ENCODE measurements at places on chromosomes 3 and 15.

DNA sequence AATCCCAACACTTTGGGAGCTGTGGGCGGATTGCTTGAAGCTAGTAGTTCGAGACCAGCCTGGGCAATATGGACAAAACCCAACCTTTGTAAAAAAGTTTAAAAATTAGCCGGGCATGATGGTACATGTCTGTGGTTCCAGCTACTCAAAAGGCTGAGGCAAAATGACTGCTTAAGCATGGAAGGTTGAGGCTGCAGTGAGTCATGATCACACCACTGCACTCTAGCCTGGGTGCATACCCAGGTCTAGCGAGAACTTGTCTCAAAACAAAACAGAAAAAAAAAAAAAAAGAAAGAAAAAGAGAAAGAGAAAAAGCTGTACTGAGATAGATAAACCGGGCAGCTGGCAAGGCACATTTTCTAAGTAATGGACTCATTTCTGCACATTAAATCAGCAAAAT is 10.6 kb downstream of the ARPP19 start:
- DNase-seq, result no peak

- no peak for DNase-seq
Observed at GRCh38 chr3:70182166-70182565, 130.3 kb downstream of the MDFIC2 start.

DNA sequence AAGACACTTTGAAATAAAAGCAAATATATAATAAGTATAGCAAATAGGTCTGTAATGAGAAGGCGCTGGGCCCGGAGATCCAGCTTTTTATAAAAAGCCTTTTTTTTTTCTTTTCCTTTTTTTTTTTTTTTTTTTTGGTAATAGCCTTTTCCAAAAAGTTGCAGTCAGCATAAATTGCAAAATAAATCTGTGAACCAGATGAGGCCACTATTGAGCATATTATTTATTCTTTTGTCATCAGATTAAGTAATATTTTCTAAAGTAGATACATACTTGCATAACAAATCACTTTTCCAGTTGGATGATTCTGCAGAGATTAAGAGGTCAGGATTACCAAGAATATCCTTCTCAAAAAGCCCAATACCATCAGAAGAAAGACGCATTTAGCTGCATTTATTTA is 24.9 kb downstream of the FMN1 start:
- DNase-seq, result no peak

GRCh38 chr3:45319996-45320305 is 68.4 kb upstream of the LARS2 start:
- DNase-seq, result no peak

DNA sequence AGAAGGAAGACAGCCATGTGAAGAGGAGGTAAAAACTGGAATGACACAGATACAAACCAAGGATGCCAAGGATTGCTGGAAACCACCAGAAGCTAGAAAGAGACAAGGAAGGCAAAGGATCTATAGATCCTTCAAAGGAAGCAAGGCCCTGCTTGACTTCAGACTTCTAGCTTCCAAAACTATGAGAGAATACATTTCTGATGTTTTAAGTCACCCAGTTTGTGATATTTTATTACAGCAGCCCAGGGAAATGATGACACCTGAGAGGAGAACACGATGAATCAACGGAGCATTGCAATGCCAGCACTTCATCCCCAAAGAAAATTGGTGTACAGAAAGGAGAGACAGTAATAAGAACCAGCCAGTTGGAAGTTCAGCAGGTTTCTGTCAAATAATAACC is 116.3 kb downstream of the MAGI1 start:
- DNase-seq, result no peak

- no peak for DNase-seq
Observed at GRCh38 chr3:26920646-26921478, 298.3 kb downstream of the LRRC3B start.

GRCh38 chr3:71237672-71238071 is 345.9 kb downstream of the FOXP1 start:
- no peak for DNase-seq

DNA sequence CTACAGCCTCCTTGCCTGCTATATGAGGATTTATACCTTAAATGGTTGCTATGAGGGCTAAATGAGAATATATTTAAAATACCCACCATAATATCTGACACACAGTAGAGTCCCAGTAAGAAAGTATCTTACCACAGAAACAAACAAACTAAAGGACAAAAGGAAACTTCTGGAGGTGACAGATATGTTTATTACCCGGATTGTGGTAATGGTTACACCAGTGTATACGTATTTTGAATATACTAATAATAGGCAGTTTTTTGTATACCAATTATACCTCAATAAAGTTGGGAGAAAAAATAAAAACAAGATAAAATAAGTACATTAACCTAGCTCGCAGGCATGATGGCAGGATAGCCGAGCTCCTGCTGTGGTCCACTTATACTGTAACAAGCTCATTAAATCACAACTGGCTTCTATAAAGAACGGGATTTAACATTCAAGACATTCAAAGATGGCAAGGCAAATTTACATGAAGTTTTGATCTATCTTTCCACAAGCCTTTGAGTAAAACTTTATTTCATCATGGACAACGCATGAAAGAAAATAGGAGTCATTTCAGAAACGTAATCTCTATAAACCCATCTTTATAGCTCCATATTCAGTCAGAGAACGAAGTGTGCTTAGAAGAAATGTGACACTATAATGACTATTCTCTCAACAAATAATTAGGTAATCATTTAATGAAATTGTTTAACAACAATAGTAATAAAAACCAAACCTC is 1.5 kb downstream of the RPN1 start:
- no peak for DNase-seq
